MCF 10A (cell line): ENCODE measurements at places on chromosomes 1 and 21. TPM values are rescaled to one million over a fixed set of nuclear protein-coding genes. Genes with fewer than 3 reads are reported as not detected.

GRCh38 chr1:160131803-160132565 is 16.4 kb downstream of the ATP1A2 start:
- H3K36me3 ChIP-seq: no peaks in the 10 kb centered on the region
- DNase-seq: no peak
- H3K27me3 ChIP-seq: peaks cover 12% of the 10 kb centered on the region

- H3K4me1 ChIP-seq: peaks cover 8% of the 10 kb centered on the region
- no peak overlapping the region for H3K27ac ChIP-seq
- H3K36me3 ChIP-seq: peaks cover 9% of the 10 kb centered on the region
- H3K27me3 ChIP-seq: no peaks in the 10 kb centered on the region
These were observed 6.6 kb downstream of the CLSPN start for GRCh38 chr1:35763201-35763600.

DNA sequence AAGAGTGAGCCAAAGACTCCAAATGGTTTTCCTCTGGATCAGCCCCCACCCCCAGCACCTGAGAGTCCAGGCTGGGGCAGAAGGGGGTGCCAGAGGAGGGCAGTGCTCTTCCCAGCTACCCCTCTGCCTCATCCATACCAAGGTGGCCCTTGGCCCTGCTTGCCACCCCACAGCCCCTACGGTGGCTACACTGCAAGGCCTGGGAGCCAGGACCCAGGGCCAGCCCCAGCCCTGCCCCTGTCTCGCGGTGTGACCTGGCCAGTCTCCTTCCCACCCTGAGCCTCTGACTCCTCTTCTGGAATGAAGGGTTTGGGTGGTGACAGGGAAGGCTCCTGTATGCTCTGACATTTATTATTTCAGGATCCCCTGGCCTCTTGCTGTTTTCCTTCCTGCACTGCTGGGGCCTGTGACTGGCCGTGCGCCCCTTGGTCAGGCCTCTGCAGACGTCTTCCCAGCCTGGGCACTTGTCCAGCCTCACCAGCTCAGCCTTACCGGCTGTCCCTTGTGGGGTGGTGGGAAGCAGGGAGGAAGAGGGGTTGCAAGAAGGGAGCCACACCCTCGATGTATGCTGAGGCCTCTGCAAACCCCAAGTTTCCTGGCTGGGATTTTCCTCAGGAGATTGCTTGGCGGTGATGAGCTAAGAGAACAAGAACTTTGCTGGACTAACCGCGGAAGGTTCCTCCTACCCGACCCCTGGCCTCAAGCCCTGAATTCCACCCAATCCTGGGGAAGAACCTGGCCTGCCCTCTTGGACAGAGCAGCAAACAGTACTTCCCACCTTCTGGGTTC is 13.5 kb downstream of the ASAP3 start:
- peak; percentile 28 for DNase-seq
- H3K4me3 ChIP-seq: no peak overlapping the region
- no peaks in the 10 kb centered on the region for H3K36me3 ChIP-seq

- no peak for DNase-seq
- no peak overlapping the region for H3K4me3 ChIP-seq
- H3K4me1 ChIP-seq: peaks cover 30% of the 10 kb centered on the region
- no peaks in the 10 kb centered on the region for H3K36me3 ChIP-seq
- H3K27ac ChIP-seq: no peak overlapping the region
- H3K27me3 ChIP-seq: no peaks in the 10 kb centered on the region
These were observed 17.0 kb upstream of the SLC5A9 start for GRCh38 chr1:48205522-48205921.

Gene F3
- 173 and 296 TPM in 2 replicates for total RNA-seq

- DNase-seq: no peak
- H3K27me3 ChIP-seq: no peaks in the 10 kb centered on the region
- no peaks in the 10 kb centered on the region for H3K36me3 ChIP-seq
- H3K4me1 ChIP-seq: peaks cover 29% of the 10 kb centered on the region
These were observed 9.2 kb upstream of the CDC42 start for GRCh38 chr1:22043198-22043769.

Gene PRCC
- total RNA-seq: 112 and 131 TPM in 2 replicates

DNA sequence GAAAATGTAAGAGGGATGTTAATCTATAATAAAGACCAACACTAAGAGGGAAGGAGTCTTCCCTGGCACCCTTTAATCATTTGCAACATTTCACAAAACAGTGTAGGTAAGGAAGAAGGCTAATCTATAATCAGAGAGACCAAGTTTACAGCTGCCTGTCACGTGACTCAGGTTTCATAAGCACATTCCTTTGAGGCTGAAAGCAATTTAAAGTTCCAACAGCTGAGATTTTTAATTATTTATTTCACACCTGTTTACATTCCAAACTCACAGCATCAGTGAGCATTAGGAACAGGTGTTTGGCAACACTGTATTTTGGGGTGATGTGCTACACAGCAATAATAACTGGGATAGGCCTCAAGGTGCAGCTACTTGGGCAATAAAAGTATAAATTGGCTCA is 75.7 kb upstream of the PGBD5 start:
- peaks cover 22% of the 10 kb centered on the region for H3K27me3 ChIP-seq
- H3K4me3 ChIP-seq: no peak overlapping the region
- no peaks in the 10 kb centered on the region for H3K36me3 ChIP-seq
- H3K4me1 ChIP-seq: peaks cover 15% of the 10 kb centered on the region

Gene FCN3
- not detected in 2 replicates for total RNA-seq
